ENCODE measurements at places on chromosomes 13 and 19.

GRCh38 chr19:28828276-28828870, 384.6 kb downstream of the UQCRFS1 start:
- no peak overlapping the region for H3K4me3 ChIP-seq
- H3K27me3 ChIP-seq: no peaks in the 10 kb centered on the region
- H3K27ac ChIP-seq: no peak overlapping the region

DNA sequence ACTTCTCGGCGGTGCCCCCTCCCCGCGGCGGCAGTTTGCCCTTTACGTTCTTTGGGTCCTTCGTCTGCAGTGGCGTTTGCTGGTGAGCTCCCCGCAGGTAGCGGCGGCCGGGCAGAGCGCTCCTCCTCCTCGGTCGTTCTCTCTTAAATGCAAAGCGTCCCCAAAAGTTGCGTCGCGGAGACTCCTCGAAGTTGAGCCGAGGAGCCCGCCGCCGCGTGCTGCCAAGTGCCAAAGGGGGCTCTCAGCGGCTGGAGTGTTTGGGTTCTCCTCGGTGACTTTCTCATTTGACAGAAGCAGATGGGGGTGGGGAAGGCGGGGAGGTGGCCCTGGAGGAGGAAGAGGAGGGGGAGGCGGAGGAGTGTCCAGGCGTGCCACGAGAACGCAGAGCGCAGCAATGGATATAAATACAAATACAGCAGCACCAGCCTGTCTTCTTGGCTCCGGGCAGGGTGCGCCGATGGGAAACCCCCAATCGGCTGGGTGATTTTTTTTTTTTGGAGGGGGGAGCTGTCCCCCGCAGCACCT, at the start of gene SOX21:
SOX21 (minus strand) TSS at position 259 of the 525 bp plus-strand sequence. CDS start 496 bp downstream, outside the sequence.
- peaks cover 20% of the 10 kb centered on the region for H3K4me1 ChIP-seq
- peaks cover 3% of the 10 kb centered on the region for H3K36me3 ChIP-seq
- peaks cover 77% of the 10 kb centered on the region for H3K27me3 ChIP-seq
- DNase-seq: no peak
- H3K27ac ChIP-seq: no peak within 1 kb of the TSS

- H3K4me3 ChIP-seq: no peak overlapping the region
- no peaks in the 10 kb centered on the region for H3K36me3 ChIP-seq
- no peaks in the 10 kb centered on the region for H3K27me3 ChIP-seq
- peak overlapping the region; percentile 44 for H3K27ac ChIP-seq
- peaks cover 13% of the 10 kb centered on the region for H3K4me1 ChIP-seq
- peak; percentile 22 for DNase-seq
These were observed 25.6 kb downstream of the CARM1 start for GRCh38 chr19:10896851-10897526.

- peaks cover 72% of the 10 kb centered on the region for H3K36me3 ChIP-seq
- H3K4me3 ChIP-seq: no peak overlapping the region
- no peaks in the 10 kb centered on the region for H3K4me1 ChIP-seq
- no peak for DNase-seq
These were observed 24.2 kb downstream of the ZNF829 start for GRCh38 chr19:36891768-36892357.

DNA sequence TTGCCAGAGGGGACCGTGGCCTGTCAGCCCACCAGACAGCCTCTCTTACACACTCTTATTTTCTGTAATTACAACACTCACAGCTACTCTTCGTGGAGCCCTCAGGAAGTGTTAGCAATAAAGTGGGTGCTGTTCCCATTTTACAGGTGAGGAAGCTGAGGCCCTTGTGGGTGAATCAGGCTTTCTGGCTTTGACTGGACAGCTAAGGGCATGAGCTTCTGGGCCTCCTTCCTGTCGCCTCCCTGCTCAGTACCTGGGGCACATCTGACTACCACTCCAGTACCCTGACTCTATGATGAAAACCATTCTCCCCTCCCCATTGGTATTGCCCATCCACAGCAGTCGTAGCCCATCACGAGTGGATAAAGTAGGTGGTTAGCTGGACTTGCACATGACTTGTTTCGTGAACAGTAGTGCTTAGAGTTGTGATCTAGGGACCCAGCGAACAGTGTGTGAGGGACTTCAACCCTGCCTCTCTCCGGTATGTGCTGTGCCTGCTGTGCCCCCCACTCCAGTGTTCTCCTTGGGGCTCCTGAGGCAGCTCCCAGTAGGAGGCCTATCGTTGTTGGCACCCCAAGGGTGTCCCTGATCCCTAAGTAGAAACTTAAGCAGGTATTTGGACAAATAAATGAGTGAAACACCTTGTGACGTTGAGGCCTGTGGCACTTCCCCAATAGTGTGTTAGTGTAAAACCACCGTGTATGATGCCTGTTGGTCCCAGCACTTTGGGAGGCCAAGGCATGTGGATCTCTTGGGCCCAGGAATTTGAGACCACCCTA, 38.6 kb downstream of the GATAD2A start:
- no peaks in the 10 kb centered on the region for H3K27me3 ChIP-seq
- peak; percentile 23 for DNase-seq
- peaks cover 47% of the 10 kb centered on the region for H3K36me3 ChIP-seq
- no peak overlapping the region for H3K4me3 ChIP-seq

DNA sequence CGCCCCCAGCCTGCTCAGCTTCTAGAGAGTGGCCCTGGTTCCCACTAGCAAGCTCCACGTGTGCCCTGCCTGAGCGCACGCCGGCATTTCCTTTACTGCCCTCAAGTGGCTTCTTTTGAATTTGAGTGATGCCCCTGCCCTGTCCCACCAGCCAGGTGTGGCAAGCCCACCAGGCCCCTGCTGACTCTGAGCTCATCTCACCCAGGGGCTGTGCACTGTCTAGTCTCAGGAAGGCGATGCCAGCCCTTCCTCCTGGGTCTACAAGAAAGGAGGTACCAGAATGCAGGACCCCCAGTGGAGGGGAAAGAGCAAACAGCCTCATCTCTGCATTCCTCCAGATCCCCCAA, 17.3 kb upstream of the EPHX3 start:
- peaks cover 48% of the 10 kb centered on the region for H3K36me3 ChIP-seq
- no peak overlapping the region for H3K27ac ChIP-seq

DNA sequence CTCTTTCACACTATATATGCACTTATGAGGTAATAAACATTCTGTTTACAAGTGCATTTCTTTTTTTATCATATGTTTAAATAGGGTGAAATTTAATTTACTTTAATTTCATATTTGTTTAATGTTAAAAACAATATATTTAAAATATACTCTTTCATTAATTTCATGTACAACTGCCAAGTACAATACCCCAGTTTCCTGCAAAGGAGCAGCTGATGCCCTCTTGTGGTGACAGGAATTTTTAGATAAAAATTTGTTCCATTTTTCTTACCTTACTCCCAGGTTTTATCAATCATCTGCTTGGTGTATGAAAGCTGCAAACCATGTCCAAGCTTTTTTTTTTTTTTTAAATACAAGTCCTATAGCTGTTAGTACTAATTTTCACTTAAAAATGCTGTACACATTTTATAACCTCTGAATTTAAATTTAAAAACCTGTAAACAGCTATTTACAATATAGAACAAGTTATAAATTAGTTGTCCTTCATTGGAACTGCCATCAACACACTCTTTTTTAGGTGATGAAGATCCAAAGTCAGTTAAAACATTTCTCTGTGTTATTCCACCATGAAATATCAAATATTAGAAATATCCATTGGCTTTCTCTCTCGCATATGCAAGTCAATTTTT, 4.9 kb downstream of the PCDH20 start:
- H3K4me3 ChIP-seq: no peak overlapping the region
- DNase-seq: no peak
- H3K27ac ChIP-seq: no peak overlapping the region
- H3K36me3 ChIP-seq: no peaks in the 10 kb centered on the region
- no peaks in the 10 kb centered on the region for H3K4me1 ChIP-seq

DNA sequence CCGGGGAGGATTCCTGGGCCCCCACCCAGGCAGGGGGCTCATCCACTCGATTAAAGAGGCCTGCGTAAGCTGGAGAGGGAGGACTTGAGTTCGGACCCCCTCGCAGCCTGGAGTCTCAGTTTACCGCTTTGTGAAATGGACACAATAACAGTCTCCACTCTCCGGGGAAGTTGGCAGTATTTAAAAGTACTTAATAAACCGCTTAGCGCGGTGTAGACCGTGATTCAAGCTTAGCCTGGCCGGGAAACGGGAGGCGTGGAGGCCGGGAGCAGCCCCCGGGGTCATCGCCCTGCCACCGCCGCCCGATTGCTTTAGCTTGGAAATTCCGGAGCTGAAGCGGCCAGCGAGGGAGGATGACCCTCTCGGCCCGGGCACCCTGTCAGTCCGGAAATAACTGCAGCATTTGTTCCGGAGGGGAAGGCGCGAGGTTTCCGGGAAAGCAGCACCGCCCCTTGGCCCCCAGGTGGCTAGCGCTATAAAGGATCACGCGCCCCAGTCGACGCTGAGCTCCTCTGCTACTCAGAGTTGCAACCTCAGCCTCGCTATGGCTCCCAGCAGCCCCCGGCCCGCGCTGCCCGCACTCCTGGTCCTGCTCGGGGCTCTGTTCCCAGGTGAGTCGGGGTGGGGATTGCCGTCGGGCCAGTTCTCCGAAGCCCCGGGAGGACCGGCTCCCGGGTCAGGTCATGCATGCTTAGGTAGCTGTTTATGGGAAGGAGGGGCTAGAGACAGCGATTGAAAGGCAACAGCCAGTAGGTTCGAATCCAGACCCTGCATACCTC, at the start of gene ICAM1:
ICAM1 (plus strand) TSS at position 505 of the 779 bp plus-strand sequence; CDS start at position 545, 40 bp downstream.
- H3K27ac ChIP-seq: peak within 1 kb of the TSS; percentile 93
- peaks cover 51% of the 10 kb centered on the region for H3K4me1 ChIP-seq
- peak; percentile 87 for DNase-seq
- H3K27me3 ChIP-seq: peaks cover 1% of the 10 kb centered on the region

DNA sequence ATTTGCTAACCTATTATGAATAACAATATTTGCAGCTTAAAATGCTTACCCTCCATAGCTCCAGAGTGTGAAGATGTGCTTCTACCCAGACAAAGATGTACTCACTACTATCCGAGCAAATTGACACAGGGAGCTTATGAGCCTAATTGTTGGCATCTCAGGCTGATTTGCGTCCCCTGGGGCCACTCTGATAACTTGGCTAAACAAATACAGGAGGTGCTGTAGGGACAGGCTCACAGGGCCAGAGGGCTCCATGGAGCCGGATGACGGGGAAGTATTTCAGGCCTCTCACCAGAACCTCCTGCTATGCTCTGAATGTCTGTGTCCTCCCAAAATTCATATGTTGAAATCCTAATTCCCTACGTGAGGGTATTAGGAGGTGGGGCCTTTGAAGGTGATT, 26.7 kb upstream of the C19orf12 start:
- no peak overlapping the region for H3K27ac ChIP-seq
- H3K36me3 ChIP-seq: no peaks in the 10 kb centered on the region
- H3K4me1 ChIP-seq: no peaks in the 10 kb centered on the region

DNA sequence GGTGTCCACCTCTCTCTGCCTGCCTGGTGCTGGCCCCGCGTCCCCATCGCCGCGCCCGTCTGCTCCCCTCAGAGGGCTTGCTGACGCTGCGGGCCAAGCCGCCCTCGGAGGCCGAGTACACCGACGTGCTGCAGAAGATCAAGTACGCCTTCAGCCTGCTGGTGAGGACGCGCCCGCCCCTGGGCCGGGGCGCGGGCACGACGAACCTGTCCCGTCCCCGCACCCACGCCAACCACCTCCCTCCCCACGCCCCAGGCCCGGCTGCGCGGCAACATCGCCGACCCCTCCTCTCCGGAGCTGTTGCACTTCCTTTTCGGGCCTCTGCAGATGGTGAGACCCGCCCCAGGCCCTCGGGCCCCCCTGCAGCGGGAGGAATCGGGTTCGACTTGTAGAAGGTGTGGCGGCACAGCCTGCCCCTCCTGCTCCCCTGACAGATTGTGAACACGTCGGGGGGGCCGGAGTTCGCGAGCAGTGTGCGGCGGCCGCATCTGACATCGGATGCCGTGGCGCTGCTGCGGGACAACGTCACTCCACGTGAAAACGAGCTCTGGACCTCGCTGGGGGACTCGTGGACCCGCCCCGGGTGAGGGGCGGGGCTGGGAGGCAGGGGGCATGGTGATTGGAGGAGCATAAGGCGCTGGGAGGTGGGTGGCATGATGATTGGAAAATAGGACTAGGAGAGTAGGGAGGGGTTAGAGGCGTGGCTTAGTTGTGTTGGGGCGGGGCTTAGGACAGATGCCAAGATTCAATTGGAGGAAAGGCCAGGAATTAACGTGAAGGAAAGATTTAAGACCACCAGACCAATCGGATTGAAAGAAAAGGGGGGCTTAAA, 6.6 kb downstream of the EPS8L1 start:
- peaks cover 44% of the 10 kb centered on the region for H3K27me3 ChIP-seq
- H3K36me3 ChIP-seq: peaks cover 6% of the 10 kb centered on the region

- H3K27me3 ChIP-seq: no peaks in the 10 kb centered on the region
- H3K36me3 ChIP-seq: no peaks in the 10 kb centered on the region
- H3K4me3 ChIP-seq: no peak overlapping the region
These were observed 227.6 kb downstream of the FGF9 start for GRCh38 chr13:21898459-21898858.

GRCh38 chr19:18233224-18233825, 7.1 kb upstream of the PDE4C start:
- no peak overlapping the region for H3K27ac ChIP-seq
- DNase-seq: peak; percentile 66
- peaks cover 36% of the 10 kb centered on the region for H3K27me3 ChIP-seq
- H3K4me3 ChIP-seq: no peak overlapping the region

- H3K4me1 ChIP-seq: peaks cover 68% of the 10 kb centered on the region
- DNase-seq: no peak
- H3K4me3 ChIP-seq: peak overlapping the region; percentile 89
- peaks cover 43% of the 10 kb centered on the region for H3K36me3 ChIP-seq
These were observed 1.2 kb downstream of the WDR83 start for GRCh38 chr19:12667731-12668302.

- peaks cover 29% of the 10 kb centered on the region for H3K27me3 ChIP-seq
- DNase-seq: no peak
These were observed 4.4 kb downstream of the WASF3 start for GRCh38 chr13:26561651-26562511.

DNA sequence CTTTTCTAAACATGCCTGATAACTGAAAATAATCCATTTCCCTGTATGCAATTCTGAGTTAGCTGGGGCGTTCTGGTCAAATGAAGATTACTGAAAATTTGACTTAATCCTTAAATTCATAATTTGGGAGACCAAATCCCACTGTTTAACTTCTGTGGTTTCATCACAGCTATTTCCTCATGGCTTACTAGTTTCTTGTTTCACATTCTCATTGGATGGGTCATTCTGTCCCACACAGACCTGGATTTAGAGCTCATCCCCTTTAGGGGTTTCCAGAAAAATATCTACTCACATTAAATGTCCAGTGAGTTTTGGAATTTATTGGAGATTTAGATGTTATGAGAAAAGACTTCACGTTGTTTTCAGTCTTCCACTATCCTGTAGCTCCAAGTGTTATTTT, 709.3 kb upstream of the KLHL1 start:
- no peak for DNase-seq
- no peak overlapping the region for H3K4me3 ChIP-seq
- H3K4me1 ChIP-seq: no peaks in the 10 kb centered on the region
- H3K27ac ChIP-seq: no peak overlapping the region

GRCh38 chr13:111598747-111599146, 278.3 kb downstream of the TEX29 start:
- no peak overlapping the region for H3K27ac ChIP-seq
- H3K36me3 ChIP-seq: no peaks in the 10 kb centered on the region
- no peaks in the 10 kb centered on the region for H3K4me1 ChIP-seq
- no peak for DNase-seq

Measured in activated CD4-positive, alpha-beta memory T cell treated with anti-CD3 and anti-CD28 coated beads, Interleukin-2, amount 10 ng/mL, durations not matched to agents 7 days and 5 days (primary cell).